Muscle of arm (tissue), 14 donors: ENCODE measurements at places on chromosomes 6 and 20. TPM values are rescaled to one million over a fixed set of nuclear protein-coding genes. Genes with fewer than 3 reads are reported as not detected.

Gene NKAPL
- polyA plus RNA-seq = 1.5 TPM

Gene CRISP2
- polyA plus RNA-seq = not detected

Gene CST4
- polyA plus RNA-seq = not detected

Gene GRM4
- 1.7 TPM for polyA plus RNA-seq

Gene PPP1R18
- polyA plus RNA-seq = 38.2 TPM

Gene THBD
- polyA plus RNA-seq = 8.9 TPM

Gene BHLHE23
- polyA plus RNA-seq = not detected

Gene PI3
- not detected for polyA plus RNA-seq

Gene DDX39B
- 364 TPM for polyA plus RNA-seq

Gene RNF146
- polyA plus RNA-seq = 56.3 TPM

Gene LINC00237
- not detected for polyA plus RNA-seq

Gene DACT2
- 0.83 TPM for polyA plus RNA-seq

Gene GTSF1L
- not detected for polyA plus RNA-seq

Gene IMPG1
- polyA plus RNA-seq = 0.41 TPM

Gene NHSL1
- polyA plus RNA-seq = 23.0 TPM

Gene TSPO2
- polyA plus RNA-seq = 2.1 TPM

Gene LY6G6F
- polyA plus RNA-seq = 0.27 TPM

Gene TBC1D32
- 7.2 TPM for polyA plus RNA-seq

Gene TIAM2
- polyA plus RNA-seq = 18.4 TPM

Gene SALL4
- polyA plus RNA-seq = not detected

Gene PTPRK
- polyA plus RNA-seq = 18.6 TPM

Gene IPCEF1
- polyA plus RNA-seq = 0.88 TPM

Gene FILIP1
- 282 TPM for polyA plus RNA-seq

Gene MAP1LC3A
- 14.8 TPM for polyA plus RNA-seq

Gene KCNK17
- polyA plus RNA-seq = 0.29 TPM

Gene MATN4
- polyA plus RNA-seq = 0.32 TPM

Gene ZC2HC1B
- polyA plus RNA-seq = not detected

Gene SMIM26
- not detected for polyA plus RNA-seq
